ENCODE measurements at places on chromosomes 4 and X.

DNA sequence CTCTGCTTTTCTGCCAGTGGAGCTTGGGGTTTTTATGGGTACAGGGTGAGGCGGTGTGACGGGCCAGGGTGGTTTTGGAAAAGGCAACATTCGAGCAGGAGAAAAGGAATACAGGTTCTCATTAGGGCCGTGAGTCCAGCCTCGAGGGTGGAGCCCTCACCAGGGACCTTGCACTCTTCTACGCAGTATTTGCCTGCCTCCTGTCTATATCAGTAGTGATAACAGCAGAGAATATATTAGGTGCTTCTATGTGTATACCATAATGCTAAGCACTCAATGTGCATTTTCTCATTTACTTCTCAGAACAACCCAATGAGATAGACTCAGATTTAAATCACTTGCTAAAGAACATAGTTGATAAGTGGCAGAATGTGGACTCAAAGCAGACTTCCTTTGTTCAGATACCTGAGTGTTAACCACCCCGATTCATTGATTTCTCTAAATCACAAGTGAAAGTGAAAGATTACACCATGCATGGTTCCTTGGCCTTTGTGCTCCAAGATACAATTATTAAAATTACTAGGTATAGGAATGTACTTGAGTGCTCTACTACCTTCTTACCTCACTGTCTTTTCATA lies 403.9 kb downstream of the PCDH7 start:
- no peak for DNase-seq

GRCh38 chrX:16640823-16641222 lies 9.1 kb upstream of the S100G start:
- no peak for DNase-seq

DNA sequence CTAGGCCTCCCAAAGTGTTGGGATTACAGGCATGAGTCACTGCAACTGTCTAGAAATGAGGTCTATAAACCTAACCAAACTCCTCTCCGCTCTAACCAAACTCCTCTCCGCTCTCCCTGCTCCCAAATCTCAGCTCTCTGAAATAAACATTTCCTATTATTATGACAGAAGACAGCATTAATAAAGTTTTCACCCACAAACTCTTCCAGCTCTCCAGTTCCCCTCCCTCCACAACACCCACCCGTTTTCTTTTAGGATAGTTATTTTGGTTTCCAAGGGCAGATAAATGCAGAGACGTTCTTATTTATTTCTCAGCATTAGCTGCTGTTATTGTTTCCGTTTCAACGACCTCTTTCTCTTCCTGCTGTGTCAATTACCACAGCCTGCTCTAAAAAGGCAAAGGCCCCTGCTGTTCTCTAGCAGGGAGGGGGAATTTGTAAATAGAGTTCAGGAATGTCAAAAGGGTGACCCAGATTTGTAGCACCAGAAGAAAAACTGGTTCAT lies 13.3 kb upstream of the SCD5 start:
- DNase-seq: no peak

GRCh38 chr4:86876894-86877685 lies 15.1 kb downstream of the C4orf36 start:
- no peak for DNase-seq

GRCh38 chrX:68332201-68332731 lies 101.0 kb downstream of the OPHN1 start:
- no peak for DNase-seq

DNA sequence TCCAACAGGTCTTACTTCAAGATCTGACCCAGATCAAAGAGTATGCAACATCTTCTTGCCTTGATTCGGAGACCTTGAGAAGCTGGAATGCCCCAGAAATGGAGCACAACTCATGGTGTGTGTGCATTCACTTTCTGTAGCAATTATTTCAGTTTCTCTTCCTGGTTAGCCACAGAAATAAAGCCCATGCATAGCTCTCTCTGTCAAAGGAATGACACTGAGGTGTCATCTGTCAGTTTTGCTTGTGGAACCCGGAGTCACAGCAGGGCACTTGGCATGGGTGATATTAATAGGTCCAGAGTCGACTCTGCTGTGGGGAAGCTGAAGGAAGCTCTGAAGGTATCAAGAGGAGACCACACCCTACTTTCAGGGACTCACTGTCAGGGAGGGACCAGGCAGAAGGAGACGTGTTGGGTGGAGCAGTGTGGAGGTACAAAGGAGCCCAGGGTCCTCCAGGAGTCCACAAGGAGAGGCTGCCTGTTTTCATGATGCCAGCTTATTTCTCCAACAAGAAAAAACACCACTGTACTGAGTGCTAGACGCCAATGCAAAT lies 10.7 kb downstream of the CLNK start:
- no peak for DNase-seq

DNA sequence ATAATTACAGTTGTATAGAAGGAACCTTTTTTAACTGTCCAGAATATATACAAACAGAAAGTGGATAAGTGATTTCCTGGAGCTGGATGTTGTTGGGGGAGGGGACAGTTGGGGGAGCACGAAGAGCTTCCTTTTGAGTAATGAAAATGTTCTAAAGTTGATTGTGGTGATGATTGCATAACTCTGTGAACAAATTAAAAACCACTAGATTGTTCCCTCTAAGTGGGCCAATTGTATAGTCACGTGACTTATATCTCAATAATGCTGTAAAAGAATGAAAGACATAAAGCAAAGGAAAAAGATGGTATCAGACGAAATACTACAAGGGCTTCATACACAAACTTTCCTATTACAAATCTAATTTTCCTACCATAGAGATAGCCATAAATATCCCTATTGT lies 2.7 kb downstream of the CT55 start:
- DNase-seq: no peak

DNA sequence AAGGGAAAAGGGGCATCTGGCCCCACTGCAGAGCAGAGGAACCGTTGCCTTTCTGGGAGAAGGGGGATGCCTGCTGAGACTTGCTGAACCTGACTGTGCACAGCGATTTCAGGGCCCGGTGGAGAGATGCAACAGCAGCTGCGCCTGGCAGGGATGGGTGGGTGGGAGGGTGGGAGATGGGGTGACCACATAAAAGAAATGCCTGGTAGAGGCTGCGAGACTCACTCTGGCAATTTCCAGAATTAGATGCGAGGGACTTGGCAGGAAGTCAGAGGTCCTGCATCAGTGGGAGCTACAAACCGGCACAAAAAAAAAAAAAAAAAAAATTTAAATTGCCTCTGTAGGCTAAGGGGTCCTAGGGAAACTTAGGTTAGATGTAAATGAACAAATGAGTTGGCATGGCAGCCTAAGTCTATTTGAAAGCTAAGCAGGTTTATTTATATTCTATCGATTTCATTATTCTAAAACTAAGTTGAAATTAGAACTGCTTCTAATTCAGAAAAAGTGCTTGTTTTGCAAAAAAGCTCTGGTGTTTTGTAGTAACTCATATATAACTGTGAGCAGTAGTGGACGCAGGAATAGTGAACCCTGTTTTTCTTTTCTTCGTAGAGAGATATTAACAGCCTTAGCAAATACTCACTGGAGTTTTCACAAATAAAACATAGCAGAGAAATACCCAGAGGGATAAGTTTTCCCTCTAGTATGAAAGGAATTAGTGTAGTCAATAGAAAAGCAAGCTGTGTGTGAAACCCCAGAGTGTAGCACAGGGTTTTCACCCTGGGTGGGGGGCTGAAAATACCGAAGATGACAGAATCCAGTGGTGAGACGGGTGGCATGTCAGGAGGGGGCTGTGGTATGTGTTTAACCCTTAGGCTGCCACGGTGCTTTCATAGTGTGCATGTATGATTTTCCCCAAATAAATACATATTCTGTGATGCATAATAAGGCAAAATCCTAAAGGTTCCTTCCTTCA lies 130.1 kb downstream of the EGF start:
- no peak for DNase-seq

DNA sequence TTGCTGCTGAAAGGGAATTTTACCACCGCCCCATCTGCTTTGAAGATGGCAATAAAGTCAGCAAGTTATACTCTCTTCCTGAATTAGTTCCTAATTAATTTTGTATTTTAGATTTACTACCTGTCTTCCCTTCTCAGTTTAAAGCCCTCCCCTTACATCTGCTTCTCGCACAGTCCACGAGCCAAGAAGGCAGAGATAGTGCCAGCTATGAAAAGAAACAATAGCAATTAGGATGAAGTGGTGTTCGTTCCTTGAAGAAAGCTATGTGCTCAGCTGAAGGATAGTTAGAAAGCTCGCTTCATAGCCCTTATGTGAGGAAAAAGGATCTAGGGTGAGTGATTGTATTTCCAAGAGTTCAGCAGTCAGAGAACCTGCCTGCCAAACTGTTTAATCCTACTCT lies 1678.8 kb upstream of the TENM3 start:
- no peak for DNase-seq

- DNase-seq: no peak
These were observed 351.5 kb upstream of the EMCN start for GRCh38 chr4:100869276-100869675.

DNA sequence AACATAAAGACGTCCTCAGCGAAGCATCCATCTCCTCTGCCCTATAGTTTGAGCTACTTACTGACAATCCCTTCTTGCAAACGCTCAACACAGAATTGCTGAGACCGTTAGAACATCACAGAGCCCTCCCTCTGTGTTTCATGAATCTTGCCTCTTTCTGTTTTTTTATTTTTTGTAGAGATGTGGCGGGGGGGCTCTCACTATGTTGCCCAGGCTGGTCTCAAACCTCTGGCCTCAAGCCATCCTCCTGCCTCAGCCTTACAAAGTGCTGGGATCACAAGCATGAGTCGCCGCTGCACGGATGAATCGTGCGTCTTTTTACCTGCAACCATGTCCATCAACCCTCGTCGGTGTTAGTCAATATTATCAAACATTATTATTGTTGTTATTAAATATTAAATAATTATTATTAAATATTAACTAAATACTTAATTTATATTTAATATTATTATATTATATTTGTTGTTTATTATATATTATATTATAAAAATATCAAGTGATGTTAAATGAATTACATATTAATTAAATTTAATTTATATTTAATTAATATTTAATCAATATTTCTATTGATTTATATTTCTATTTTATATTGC lies 200.7 kb downstream of the CRLF2 start:
- no peak for DNase-seq

GRCh38 chrX:106286053-106286650 lies 118.0 kb downstream of the PWWP3B start:
- no peak for DNase-seq

GRCh38 chrX:39519566-39520301 lies 578.0 kb downstream of the BCOR start:
- DNase-seq: no peak

- no peak for DNase-seq
These were observed 24.8 kb upstream of the MSANTD1 start for GRCh38 chr4:3223956-3224748.

GRCh38 chr4:40842318-40842717 lies 92.6 kb downstream of the NSUN7 start:
- no peak for DNase-seq

DNA sequence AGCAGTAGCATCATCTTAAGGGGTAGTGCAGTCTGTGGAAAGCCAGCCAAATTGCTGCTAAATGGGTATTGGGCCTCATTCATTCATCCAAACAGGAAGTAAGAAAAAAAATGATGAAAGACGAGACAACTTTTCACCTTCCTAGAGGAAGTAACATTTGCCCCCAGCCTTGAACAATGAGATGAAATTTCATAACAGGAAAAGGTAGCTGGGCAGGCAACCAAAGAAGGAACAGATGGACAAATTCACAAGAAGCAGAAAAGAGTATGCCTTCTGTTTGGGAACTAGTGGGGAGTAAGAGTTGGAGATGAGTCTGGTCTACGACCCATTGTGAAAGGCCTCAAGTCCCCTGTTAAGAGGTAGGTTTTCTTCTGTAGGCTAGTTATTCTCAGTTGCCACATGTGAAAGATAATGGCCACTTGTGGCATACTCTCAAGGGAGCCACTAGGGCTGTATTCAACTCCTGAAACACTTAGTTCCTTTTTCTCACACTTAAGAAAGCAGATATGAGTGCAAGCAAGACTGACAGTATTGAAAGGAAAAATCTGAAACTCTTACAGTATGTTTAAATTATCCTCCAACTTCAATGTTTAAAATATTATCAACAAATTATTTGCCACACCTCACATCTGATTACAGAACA lies 190.4 kb downstream of the AR start:
- no peak for DNase-seq

- DNase-seq: no peak
These were observed 23.2 kb upstream of the TSPAN7 start for GRCh38 chrX:38538134-38538533.

DNA sequence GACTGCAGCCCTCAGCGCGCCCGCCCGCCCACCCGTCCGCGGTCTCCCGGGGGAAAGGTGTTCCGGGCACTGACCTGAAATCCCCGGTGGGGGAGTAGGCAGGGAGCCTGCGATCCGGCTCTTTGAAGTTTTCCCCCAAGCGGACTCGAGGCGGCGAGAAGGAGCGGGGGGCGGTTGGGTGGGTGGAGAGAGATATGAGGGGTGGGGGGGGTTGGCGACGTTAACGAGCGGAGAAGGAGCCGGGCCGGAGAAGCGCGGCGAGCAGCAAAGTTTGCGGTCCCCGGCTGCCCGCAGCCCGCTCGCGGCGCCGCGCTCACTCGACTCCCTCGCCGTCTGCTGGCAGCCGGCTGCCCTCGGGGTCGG lies 636 bp downstream of the BCOR start:
- no peak for DNase-seq

GRCh38 chr4:124037236-124037635 lies 640.6 kb downstream of the SPRY1 start:
- DNase-seq: no peak

GRCh38 chr4:115986573-115986972 lies 873.2 kb upstream of the NDST4 start:
- DNase-seq: no peak

DNA sequence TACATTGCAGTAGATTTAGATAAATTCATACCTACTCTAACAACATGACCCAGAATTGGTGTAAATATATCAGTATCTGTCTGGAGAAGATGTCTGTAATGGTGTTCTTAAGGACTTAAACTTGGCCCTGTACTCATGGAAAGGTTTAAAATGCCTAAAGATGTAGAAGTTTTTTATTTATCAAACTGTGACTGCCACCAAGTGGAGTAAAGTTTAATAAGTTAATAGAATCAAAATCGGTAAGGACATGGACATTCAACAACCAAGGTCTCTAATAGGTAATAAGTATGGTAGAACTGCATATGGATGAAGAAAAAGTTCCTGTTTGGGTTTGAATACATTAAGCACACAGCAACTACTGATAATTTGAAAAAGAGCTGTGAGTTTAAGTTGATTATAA lies 474.0 kb upstream of the NDST3 start:
- DNase-seq: no peak

DNA sequence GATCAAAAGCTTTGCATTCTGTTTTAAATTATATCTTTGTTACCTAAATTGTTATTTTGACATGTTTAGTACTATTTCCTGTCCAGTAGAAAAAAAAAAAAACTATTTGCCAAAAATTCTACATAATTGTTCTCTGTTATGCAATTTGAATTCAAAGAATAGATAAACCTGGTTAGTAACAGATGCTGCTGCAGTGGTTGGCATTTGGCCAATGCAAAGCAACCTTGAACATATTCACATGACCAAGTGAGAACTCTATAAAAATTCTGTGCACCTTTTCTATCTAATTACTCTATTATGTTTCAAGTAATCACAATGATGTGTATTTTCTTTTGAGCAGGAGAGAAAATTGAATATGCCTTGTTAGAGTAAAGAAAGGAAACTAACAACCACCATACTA lies 1473.4 kb downstream of the RPA4 start:
- no peak for DNase-seq

- no peak for DNase-seq
These were observed 29.2 kb upstream of the AREG start for GRCh38 chr4:74415602-74416300.

GRCh38 chr4:38086151-38086848 lies 126.1 kb downstream of the PTTG2 start:
- DNase-seq: no peak
